ENCODE measurements at places on chromosomes 2 and 18.

- peak; percentile 28 for DNase-seq
Observed at GRCh38 chr2:70367722-70368323, 66.0 kb upstream of the FAM136A start.

- DNase-seq = no peak
Observed at GRCh38 chr2:195021711-195022507, 635.1 kb upstream of the SLC39A10 start.

DNA sequence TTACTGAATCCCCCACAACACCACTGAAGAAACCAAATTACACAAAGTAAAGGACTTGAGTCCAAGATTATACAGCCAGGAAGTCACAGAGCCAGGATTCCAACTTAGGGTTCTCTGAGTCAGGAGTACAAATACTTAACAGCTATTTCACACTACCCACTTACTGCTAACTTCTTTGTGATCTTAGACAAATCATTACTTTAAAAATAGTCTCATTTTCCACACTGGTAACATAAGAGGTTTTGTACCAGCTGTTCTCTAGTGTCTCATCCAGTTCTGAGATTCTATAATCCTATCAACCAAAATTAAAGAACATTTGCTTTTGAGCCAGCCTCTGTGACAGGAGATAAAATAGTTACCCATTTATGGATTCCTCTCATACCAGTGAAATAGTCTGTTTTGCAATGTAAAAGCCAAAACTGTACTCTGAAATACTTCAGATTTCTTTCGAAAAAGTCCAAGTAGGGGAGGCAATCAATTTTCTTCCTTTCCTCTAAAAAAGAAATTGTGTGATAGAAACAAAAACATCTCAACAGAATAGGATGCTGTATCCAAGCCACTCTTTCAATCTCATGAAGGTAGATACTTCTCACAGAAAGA, 157.6 kb downstream of the LRATD1 start:
- DNase-seq = peak; percentile 16

GRCh38 chr2:110904779-110905148, 172.4 kb downstream of the ACOXL start:
- no peak for DNase-seq

DNA sequence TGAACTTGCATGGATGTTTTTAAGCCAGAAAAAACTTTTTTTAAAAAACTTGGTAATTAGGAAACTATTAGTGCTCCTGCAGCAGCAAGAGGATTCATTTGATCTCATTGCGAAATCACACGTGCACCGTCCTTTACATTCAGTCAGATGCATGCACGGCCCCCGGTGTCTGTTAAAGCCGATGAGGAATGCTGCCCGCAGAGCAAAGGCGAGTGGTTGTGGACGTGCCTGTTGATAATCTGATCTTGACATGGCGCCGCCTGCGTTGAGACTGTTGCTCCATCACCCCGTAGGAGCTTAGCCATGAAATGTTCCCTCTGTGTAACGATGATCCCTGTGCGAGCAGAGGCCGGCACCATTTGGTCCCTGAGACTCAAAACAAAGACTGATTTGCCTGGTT, 300.0 kb downstream of the GBX2 start:
- DNase-seq = no peak

DNA sequence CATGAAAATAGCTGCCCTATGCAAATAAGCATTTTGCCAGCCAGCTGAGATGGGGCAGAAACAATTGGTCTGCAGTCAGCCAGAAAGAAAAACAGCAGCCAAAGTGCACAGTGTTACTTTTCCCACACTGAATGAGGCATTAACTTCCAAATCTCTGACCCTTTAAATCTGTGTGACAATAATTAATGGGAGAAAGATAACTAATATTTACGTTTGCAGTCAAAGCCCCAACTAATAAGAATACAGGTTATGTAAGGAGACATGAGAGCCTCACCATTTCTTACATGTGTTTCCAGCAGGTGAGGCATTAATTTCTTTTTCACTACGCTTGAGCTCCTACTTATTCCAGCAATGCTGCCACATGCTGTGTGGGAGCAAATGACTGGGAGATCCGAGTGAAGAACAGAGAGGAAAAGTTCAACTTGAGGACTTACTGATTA, 339.0 kb downstream of the SATB2 start:
- DNase-seq = no peak

DNA sequence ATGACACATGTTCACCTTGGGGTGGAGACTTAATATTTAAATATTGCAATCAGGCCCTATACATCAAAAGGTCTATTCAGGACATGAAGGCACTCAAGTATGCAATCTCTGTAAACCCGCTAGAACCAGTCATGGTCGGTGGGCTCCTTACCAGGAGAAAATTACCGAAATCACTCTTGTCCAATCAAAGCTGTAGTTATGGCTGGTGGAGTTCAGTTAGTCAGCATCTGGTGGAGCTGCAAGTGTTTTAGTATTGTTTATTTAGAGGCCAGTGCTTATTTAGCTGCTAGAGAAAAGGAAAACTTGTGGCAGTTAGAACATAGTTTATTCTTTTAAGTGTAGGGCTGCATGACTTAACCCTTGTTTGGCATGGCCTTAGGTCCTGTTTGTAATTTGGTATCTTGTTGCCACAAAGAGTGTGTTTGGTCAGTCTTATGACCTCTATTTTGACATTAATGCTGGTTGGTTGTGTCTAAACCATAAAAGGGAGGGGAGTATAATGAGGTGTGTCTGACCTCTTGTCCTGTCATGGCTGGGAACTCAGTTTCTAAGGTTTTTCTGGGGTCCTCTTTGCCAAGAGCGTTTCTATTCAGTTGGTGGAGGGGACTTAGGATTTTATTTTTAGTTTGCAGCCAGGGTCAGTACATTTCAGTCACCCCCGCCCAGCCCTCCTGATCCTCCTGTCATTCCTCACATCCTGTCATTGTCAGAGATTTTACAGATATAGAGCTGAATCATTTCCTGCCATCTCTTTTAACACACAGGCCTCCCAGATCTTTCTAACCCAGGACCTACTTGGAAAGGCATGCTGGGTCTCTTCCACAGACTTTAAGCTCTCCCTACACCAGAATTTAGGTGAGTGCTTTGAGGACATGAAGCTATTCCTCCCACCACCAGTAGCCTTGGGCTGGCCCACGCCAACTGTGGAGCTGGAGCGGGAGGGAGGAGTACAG, 108.1 kb downstream of the XRCC5 start:
- peak; percentile 74 for DNase-seq

DNA sequence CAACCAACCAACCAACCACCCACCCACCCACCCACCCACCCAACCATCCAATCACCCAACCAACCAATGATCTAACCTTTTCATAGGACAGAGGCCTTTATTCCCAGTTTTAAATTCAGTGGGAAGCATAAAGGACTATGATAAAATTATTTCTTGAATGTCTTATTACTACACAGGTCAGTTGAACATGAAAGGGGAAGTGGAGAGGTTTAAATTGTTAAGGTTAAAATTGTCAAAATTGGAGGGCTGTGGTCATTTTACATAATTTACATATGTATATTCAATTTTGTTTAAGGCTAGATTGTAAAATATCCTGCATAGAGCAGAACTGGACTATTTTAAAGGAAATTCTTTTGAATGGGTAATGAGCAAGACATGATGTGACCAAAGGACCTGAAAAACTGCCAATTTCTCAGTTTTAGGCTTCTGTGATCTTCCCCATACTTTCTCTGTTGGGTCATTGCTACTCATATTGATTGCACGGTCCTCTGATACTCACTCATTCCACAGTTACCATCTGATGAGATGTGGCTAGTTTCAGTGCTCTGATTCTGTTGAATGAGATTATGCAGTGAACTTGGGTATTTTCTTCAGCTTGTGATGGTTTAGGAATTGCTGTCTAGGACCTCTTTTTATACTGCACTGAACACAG, 127.4 kb downstream of the PLCL1 start:
- DNase-seq = peak; percentile 47

DNA sequence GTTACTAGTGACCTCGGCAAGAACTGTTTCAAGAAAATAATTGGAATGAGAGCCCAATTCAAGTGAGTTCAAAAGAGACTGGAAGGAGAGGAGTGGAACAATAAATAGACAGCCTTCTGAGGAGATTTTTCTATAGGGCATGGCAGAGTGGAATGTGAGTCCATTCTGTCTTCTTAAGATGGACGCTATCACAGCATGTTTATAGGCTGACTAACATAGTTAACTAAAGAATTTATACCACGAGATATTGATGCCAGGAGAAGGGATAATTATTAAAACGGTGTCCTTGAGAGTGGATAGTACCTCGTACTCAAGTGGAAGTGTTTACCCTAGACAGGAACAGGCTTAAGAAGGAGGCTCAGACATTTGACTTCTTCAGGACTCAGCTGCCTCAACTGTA, 143.5 kb upstream of the RBBP8 start:
- peak; percentile 2 for DNase-seq

DNA sequence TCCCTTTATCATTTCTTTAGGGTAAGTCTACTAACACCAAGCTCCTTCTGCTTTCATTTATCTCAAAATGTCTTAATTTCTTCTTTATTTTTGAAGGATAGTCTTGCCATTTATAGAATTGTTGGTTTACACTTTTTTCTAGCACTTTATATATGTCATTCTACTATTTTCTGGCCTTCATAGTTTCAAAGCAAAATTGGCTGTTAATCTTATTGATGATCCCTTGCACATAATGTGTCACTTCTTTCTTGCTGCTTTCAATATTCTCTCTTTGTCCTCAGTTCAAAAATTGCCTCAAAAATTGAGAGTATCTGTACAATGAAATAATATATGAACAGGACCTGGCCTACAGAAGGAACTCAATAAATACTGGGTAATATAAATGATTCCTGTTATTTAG, 7.9 kb upstream of the TANK start:
- DNase-seq = no peak

GRCh38 chr18:54867131-54867530, 38.9 kb downstream of the RAB27B start:
- no peak for DNase-seq

DNA sequence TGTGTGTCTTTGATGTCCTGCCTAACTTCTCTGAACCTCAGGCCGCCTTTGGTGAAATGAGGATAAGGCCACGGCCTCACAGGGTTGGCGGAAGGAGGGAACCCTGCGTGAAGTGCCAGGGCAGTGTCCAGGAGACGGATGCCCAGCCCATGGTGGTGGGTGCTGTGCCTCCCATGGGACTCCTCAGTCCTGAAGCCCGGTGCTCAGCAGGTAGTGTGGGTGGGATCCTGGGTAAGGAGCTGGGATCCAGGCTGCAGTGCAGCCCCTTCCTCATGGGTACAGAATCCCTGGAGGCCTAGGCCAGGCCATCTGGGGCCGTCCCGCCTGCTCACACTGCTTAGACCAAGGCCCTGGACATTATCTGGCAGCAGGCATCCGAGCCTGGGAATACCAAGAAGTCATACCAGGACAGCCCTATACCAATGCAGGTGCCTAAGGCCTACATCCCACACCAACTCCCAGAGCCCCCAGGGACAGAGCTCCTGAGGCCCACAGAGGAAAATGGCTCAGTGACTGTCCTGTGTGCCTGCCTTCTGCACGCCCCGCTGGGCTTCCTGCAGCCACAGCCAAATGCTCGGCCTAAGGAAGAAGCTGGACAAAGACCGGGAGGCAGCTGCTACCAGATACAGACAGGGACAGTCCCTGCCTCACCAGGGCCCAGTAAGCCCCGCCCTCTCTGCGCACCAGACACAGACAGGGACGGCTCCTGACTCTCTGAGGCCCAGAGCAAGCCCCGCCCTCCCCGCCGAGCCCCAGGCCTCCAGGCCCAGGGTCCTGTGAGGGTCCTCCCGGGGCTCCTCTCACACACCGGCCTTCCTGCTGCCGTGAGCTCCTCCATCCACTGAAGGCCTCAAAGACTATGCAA, 78.0 kb downstream of the NDUFA10 start:
- DNase-seq = no peak

- DNase-seq = no peak
Observed at GRCh38 chr2:88842656-88843460, 151.4 kb downstream of the RPIA start.

- DNase-seq = peak; percentile 49
Observed at GRCh38 chr2:75290600-75291150, 91.4 kb upstream of the TACR1 start.

DNA sequence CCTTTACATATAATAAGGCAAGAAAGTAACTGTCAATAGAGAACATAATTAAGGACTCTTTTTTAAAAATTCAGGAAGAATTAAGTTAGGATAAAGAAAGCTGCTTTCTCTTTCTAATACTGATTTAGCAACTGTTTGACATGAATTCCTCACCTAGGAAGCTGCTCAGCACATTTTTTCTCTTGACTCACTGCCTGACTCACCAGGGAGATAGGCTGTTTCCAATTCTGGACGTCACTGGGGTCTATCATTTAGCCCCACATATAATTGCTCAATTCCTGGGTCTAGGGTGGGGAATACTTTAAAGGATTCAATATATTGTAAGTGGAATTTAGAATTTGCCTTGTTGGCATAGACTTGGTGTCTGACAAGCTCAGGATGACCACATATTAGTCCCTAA, 50.8 kb upstream of the UGP2 start:
- peak; percentile 97 for DNase-seq
